A549 (cell line): ENCODE measurements at places on chromosomes 5 and 9.

DNA sequence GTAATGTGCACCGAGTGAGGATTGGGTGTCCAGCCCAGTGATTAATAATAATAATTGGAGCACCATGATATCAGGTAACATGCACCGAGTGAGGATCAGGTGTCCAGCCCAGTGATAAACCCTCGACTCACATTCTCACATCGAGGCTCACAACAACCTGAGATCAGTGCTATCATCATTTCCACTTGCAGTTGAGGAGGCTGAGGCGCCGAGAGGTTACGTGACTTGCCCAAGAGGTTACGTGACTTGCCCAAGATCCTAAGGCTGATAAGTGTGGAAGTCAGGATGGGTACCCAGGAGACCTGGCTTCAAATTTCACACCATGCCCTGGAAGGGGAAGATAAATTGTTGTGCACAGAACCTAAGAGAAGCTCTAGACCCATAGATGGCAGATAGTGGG is 189.4 kb downstream of the MED10 start:
- no peak for DNase-seq

DNA sequence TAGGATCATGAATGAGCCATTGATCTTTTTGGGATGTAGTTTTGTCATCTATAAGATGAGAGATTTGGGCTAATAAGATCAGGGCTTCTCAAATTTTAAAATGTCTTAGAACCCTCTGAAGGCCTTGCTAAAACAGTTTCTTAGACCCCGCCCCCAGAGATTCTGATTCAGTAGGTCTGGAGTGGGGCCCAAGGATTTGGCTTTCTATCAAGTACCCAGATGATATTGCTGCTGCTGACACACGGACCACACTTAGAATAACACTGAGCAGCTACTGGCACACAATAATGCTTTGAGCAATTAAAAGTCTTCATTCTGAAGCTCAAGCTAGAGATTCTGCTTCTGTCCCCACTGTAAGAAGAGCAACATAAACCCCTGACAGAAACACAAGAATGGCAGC is 216.7 kb downstream of the SMARCA2 start:
- no peak for DNase-seq

GRCh38 chr5:32280656-32281081 is 32.1 kb downstream of the MTMR12 start:
- no peak for DNase-seq

DNA sequence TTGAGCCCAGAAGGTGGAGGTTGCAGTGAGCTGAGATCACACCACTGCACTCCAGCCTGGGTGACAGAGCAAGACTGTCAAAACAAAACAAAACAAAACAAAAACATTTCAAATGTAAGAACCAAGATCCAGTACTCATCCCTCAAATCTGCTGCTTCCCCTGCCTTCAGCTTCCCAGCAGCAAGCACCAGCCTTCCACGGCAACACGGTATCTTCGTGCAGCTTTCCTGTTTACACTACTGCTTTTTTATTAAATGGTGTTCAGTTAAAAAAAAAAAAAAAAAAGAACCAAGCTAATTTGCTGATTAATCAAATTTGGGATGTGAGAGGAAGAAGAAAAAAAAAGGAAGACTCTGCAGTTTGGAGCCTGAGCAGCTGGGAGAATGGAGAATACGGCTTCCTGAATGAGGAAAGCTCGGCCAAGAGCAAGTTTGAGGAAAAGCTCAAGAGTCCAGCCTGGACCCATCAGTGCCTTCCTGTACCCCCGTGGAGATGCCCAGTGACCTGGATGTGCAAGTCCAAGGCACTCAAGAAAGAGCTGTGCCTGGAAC is 28.0 kb upstream of the SLC2A8 start:
- DNase-seq = no peak

- no peak for DNase-seq
Observed at GRCh38 chr9:2378816-2379215, 242.8 kb upstream of the VLDLR start.

- DNase-seq = no peak
Observed at GRCh38 chr5:151130235-151130921, 27.2 kb downstream of the ANXA6 start.

DNA sequence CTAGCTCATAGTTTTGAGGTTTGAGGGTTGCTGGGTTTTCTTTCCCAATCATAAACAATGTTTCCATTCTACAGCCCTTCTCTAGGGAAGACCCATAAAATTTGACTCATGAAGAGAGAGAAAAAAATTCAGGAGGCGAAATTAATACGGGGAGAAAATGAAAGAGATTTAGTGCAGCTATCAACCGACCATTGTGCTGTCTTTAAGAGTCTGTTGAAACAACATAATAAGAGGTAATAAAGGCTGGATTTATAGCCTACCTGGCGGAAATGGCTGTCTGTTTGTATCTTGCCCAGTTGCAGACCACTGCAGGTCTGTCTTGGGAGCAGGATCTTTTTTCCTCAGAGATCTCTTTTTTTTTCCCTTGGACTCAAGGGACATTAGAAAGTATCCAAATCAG is 66.9 kb downstream of the TLR4 start:
- no peak for DNase-seq

DNA sequence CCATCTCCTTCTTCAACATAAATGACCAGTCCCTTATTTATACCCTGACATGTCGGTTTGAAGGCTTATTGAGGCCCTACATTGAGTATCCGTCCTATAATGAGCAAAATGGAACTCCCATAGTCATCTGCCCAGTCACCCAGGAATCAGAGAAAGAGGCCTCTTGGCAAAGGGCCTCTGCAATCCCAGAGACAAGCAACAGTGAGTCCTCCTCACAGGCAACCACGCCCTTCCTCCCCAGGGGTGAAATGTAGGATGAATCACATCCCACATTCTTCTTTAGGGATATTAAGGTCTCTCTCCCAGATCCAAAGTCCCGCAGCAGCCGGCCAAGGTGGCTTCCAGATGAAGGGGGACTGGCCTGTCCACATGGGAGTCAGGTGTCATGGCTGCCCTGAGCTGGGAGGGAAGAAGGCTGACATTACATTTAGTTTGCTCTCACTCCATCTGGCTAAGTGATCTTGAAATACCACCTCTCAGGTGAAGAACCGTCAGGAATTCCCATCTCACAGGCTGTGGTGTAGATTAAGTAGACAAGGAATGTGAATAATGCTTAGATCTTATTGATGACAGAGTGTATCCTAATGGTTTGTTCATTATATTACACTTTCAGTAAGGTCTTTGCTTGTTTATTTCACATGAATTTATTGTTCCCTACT is 38.2 kb upstream of the BTNL3 start:
- DNase-seq = no peak

- no peak for DNase-seq
Observed at GRCh38 chr5:114658194-114658593, 296.3 kb downstream of the KCNN2 start.

- DNase-seq = peak; percentile 37
Observed at GRCh38 chr5:36089989-36090388, 23.3 kb upstream of the UGT3A2 start.

DNA sequence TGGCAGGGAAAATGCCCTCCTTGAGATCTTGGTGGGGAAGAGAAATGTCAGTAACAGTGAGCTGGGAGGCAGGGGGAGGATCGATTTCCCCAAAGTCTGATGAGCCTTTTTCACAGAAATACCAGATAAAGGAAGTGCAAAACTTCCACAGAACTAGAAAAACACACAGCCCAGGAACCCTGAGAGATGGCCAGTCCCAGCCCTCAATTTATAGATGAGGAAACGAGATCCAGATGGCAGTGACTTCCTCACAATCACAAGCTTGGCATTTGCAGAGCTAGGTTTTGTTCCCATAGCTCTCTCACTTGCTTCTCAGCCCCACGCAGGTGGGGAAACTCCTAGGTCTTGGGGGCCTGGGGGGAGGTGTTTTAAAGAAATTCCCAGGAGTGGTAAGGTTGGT is 3.8 kb upstream of the GGTA1 start:
- no peak for DNase-seq

DNA sequence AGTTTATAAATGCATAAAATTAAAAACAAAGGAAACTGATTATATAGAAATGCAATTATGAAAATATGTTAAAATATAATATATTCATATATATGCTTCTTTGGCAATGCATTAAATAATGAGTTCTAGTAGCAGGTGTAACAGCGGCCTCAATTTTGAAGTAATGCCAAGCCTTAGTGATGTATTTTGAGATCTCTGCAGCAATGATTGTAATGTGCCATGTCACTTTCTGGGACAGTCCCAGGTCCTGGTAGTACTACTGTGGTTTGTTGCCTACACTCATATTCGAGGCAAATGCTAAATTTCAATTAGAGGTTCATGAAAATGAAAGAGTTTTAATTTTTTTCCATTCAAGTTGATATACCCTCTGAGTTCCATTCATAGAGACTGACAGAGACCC is 75.8 kb upstream of the ORM1 start:
- no peak for DNase-seq

- peak; percentile 53 for DNase-seq
Observed at GRCh38 chr5:54360089-54360488, 49.7 kb upstream of the ARL15 start.

DNA sequence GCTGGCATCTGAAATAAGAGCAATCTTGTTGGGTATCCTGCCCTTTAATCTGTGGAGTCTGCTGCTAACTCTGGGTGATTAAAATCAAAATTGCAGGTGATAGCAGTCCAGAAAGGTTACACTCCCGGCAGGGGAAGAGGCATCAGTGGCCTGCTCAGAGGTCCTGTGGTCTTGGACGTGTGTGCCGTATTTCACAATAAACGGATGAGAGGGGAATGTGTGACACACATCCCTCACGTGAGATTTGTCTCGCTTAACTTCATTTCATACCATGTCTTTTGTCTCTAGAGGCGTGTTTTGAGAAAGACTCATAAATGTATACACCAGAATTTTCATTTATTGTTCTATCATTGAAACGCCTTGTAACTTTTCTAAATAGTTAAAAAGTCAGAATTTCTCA is 36.6 kb downstream of the FAM240B start:
- DNase-seq = no peak
